Hypothalamus (tissue), 51 donors: ENCODE measurements at places on chromosomes 7 and 10.

- no peak for DNase-seq
These were observed 1.1 kb upstream of the PWWP2B start for GRCh38 chr10:132395704-132396493.

- no peak for DNase-seq
These were observed 87.6 kb downstream of the NOD1 start for GRCh38 chr7:30390736-30391636.

- no peak for DNase-seq
These were observed 102.1 kb downstream of the MPP7 start for GRCh38 chr10:28200775-28201174.

GRCh38 chr10:12606461-12606860 is 257.1 kb downstream of the CAMK1D start:
- DNase-seq: no peak

GRCh38 chr10:6233725-6234277 is 31.1 kb downstream of the PFKFB3 start:
- DNase-seq: no peak

- DNase-seq: no peak
These were observed 176.9 kb downstream of the PTPRN2 start for GRCh38 chr7:158410720-158411119.

GRCh38 chr10:69783515-69783914 is 18.2 kb upstream of the COL13A1 start:
- DNase-seq: no peak

GRCh38 chr7:140310337-140311002 is 87.9 kb downstream of the SLC37A3 start:
- no peak for DNase-seq

DNA sequence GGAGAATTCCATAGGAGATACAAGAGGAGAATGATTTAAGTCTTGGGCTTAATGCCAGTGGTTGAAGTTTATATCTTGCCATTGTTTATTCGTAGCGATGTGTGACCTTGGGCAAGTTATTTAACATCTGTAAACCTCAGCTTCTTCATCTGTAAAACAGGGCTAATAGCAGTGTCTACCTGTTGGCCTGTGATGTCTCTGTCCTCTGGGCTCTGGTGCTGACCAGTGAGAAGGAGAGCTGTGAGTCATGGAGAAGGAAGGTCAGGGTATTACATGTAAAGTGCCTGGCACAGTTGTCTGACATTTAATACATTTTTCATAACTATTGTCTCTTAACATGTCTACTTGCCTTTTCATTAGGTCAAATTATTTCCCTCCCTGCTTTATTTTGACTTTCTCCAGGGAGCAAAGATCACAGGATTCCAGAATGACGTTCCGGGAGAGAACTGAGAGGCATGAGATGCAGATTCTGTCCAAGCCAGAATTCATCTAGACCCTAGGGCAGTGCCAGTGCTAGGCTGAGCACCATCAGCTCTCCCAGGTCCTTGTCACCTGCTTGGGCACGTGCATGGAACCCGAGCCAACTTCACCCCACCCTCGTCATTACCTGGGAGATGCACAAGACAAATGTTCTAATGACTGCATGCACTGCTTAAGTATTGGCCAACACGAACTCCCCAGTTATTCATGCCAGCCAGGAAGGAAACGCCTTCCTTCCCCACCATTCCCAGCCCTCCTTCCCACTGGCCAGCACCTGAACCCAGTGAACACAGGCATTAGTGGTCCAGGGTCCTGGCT is 187.9 kb downstream of the DPY19L1 start:
- DNase-seq: no peak

DNA sequence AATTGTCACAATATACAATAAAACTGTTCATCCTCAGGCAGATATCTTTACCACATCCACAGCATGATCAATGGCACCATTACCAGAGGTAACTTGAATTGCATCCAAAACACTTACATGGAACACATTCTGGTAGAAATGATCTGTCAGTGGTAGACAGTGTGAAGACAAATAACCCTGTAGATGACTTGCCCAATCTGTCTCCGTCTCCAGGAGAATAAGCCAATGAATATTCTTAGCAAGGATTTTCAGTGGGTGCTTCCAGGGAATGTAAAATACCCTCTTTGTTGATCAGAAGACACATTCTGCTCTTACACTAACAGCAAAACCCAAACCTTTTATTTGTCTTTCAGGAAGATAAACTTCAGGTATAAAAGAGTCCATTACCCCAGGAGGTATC is 43.8 kb downstream of the VWC2 start:
- no peak for DNase-seq
